NCI-H2171 treated with DMSO at 0.1 percent for 48 hours (cell line): ENCODE measurements at places on chromosomes 7 and 10.

- no peak for DNase-seq
Observed at GRCh38 chr10:34753014-34753757, 61.9 kb downstream of the PARD3 start.

DNA sequence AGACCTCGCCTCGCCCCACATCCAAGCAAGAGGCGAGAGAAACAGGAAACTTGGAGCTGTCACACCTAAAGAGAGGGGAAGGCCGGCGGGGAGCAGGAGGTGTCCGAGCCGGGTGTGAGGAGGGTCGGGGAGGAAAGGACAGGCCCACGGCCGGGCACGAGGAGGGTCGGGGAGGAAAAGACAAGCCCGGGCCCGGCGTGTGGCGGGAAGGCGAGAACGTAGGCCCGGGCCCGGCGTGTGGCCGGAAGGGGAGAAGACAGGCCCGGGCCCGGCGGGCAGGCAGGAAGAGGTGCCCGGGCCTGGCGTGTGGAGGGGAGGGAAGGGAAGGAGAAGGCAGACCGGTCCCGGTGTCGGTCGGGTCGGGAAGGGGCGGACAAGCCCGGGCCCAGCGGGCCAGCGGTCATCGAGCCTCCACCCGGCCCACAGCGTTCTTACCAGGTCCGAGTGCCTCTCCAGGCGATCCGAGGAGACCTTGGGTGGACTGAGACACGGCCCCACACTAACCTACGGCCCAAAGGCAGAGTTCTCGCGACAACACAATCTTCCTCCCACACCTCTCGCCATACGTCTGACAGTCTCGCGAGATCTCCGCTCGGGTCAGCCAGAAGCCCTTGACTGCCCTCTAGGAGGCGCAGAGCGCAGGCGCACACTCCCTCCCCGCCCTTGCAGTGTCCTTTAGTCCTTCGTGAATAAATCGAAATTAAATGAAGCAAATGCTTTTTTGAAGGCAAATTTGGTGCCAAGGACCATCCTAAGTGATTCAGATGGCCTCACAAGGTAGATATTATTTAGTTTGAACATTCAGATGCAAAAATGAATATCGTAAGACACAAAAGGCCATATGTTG, at the start of gene NCOA4:
Gene NCOA4 (minus strand): TSS at position 533 of the 847 bp plus-strand sequence. CDS start 13,943 bp downstream, outside the sequence.
- peak; percentile 92 for DNase-seq

DNA sequence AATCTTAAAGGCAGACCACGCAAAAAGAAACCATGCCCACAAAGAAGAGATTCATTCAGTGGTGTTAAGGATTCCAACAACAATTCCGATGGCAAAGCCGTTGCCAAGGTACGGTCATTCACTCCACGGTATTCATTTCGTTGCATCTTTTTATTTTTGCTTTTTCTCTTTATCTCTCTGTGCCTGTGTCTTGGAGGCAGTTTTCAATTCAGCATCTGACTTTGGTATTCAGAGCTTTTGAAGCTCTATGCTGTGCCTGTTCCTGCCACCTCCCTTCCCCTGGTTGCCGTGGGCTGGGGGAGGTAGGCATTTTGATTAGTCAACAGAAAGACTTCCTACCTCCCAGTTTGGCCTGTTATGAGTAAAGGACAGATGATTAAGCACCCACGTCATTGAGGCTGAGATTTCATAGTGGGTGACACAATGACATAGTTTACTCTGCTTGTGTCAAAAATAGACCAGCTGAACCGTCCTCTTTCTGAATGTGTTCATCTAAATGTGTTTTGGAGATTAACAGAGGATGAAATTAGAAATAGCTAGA, 149.5 kb downstream of the ARID5B start:
- DNase-seq = no peak

DNA sequence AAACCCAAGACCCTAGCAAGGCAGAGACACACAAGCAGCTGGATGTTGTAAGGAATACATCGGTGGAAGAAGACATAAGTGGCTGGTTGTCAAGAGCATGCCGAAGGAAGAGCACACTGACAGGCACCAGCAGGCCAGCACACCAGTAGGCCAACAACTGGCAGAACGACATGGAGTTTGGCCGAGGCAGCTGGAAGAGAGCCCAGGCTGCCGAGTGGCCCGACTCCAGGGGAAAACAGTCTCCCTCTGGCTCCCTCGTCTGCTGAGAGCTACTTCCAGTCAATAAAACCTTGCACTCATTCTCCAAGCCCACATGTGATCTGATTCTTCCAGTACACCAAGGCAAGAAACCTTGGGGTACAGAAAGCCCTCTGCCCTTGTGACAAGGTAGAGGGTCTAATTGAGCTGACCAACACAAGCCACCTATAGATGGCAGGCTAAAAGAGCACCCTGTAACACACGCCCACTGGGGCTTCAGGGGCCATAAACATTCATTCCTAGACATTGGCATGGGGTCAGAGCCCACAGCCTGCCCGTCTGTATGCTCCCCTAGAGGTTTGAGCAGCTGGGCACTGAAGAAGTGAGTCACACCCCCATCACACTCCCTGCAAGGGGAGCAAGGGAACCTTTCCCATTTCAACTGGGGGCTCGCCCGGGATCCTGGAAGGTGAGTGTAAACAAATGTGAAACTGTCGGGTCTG, 14.7 kb upstream of the TNS3 start:
- no peak for DNase-seq

DNA sequence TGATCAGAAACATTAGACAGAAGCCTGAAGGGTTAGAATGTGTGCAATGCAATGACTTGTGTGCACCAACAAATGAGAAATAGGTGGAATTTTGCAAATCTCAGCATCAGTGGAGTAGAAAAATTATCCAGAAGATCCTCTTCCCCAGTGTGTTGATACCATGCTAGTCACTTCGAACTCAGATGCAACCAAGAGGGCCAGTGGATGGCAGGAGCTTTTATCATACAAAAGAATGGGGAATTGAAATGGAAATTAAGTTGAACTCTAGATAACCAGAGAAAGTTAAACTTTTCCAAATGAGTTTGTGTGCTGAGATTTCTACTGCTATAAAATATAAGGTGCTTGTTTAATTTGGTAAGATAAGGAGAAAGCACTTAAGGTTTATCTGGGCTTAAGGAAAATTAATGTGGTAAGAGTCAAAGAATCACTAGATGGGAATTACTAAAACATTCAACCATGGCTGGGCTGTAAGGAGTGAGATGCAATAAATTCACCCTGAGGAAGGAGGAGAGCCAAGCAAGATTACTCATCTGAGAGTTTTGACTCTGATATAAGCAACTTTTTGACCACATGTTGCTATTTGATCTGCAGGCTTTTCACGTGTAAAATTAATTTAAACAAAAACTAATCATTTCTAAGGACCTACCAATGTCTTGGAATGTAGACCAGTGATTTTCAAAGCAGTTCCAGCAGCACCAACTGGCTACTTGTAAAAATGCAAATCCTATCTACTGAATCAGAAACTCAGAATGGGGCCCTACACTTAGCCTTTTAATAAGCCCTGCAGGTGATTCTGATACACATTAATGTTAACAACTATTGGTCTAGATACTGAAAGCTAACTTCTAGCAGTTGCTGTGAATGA, 113.2 kb downstream of the CDC14C start:
- DNase-seq = no peak

GRCh38 chr7:27939893-27940292, 199.9 kb downstream of the TAX1BP1 start:
- no peak for DNase-seq

DNA sequence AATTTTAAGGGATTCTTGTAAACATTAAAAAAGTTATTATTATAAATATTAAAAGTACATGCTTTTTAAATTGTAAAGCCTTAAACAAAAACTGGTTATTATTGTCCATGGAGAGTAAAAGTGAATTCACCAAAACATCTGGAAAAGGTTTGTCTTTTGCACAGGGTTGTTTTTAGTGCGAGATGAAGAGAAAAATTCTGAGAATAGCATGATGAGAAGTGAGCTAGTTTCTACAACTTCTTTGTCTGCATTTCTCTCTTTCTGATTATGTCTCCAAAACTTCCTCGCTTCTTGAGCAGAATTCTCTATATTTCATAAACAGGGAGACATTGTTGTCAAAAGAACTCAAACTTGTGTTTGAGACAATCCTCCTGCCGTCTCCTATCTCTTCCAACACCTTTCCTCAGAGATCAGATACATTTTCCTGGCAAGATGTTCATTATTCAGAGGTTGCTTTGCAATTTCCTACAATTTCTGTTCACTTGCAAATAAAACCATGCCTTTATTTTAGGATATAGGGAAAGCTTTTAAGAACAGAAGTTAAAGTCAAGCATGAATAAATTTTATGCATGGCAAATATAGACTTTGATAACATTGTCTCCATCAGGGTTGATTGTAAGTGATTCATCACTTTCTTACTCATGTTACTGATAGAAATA, 372.1 kb upstream of the NPVF start:
- DNase-seq = no peak

GRCh38 chr10:61821693-61822092, 79.8 kb upstream of the ARID5B start:
- DNase-seq = no peak

GRCh38 chr10:10438335-10439100, 579.2 kb upstream of the CELF2 start:
- DNase-seq = no peak

GRCh38 chr7:133859871-133860450, 267.2 kb upstream of the LRGUK start:
- no peak for DNase-seq

GRCh38 chr10:55024713-55025112, 223.7 kb upstream of the PCDH15 start:
- DNase-seq = no peak

- DNase-seq = no peak
Observed at GRCh38 chr7:122688400-122688998, 10.4 kb downstream of the RNF133 start.

GRCh38 chr10:54525816-54526215, 275.2 kb downstream of the PCDH15 start:
- no peak for DNase-seq
